Esophagus mucosa (tissue), 1 donor: ENCODE measurements at places on chromosomes 12 and 14.

GRCh38 chr14:105647784-105648608, 121.6 kb downstream of the TMEM121 start:
- ATAC-seq: peak; percentile 21

DNA sequence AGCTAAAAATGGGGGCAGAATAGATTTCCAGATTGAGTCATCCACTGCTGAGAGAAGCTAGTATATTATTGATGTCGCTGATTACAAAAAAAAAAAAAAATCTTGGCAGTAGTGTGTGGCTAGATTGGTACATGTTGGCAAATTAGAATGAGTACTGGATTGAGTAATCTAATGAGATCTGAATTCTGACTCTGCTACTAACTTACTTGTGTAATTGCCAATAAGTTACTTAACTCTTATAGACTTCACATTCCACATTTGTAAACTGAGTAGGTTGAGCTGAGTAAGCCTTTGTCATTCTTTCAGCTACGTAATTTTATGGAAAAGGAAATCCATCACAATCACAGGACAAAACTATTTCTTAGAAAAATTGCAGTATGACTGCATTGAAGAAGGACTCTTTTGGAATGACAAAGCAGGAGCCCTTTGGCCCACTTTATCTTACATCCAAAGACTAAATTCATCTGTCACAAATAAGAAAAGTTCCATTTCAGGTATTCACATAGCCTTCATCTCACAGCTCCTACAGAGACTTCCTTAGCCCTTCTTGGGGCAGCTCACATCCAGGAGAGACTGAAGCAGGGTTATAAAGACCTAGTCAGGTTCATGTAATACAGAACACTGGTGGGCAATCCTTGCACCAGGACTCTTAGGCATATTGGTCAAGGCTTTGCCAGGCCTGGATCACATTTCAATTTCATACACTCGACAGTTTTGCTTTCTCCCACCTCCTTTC, 197.3 kb upstream of the CPNE8 start:
- ATAC-seq: peak; percentile 67

DNA sequence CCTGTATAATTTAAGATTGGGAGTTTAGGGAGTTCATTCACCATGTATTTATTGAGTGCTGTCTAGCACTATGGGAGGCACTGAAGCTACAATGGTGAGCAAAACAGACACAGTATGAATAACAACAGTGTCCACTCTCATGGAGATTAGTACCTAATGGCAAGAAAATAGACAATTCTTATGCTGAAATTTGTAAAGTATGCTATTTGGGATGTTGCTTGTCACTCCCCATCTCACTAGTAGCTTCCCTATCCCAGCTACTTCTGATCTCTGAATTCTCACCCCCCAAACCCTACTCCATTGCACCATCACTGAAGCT, 4.0 kb downstream of the GDF11 start:
- ATAC-seq: no peak

DNA sequence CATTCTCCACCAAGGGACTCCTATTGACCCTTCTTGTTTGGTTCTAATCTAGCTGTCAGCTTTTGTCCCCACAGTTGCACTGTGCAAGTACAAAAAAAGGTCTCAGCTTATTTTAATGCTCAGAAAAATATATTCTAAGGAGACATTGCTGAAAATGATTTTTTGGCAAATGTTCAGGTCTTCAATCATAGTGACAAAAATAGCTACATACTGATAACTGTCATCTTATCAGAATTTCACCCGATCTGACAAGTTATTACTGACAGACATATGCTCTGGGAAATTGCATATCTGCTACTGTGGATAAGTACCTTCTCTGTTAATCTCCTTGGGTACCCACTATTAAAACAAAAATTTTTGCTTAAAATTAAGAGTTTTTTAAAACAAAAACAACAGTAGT, 263.6 kb downstream of the FLRT2 start:
- no peak for ATAC-seq

- no peak for ATAC-seq
Observed at GRCh38 chr12:117361347-117361751, at the start of gene NOS1. Gene NOS1 (minus strand): TSS chr12:117361626. CDS start chr12:117331069, 30,557 bp downstream.

- ATAC-seq: peak; percentile 80
Observed at GRCh38 chr14:89767861-89768268, 186.7 kb downstream of the EFCAB11 start.

GRCh38 chr12:58847901-58848600, 72.3 kb downstream of the LRIG3 start:
- ATAC-seq: peak; percentile 33

DNA sequence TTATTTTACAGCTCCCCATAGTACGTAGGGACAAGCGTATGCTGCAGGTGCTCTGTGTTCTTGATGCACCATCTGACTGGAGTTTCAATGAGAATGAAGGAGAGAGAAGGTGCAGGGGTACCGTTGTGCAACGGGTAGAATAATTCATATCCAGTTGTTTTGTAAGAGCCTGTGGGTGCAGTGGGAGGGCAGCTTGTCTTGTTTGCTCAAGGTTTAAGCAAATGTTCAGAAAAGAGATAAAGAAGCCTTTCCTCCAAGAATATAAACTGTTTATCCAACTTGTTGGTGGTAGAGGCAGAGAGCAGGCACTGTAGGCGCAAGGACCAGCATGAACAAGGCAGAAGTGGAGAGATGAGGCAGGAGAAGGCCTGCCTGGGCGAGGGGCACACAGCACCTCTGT, 64.2 kb downstream of the ADCK1 start:
- no peak for ATAC-seq

GRCh38 chr12:50185970-50186663, 18.9 kb upstream of the CERS5 start:
- no peak for ATAC-seq

DNA sequence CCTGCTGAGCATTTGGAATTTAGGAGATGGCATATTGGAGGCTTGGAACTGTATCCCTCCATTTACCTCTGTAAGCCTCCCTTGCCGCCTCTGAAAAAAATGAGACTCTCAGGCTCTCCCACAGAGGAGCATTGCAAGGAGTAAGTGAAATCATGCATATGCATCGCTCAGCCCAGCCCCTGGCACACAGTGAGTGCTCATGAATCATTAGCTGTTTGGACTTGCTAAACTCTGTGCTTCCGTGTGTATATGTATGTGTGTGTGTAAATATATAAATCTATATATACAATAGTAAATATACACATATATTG, 17.1 kb upstream of the TBX3 start:
- ATAC-seq: peak; percentile 73

GRCh38 chr14:101365329-101366158, 195.8 kb upstream of the DIO3 start:
- no peak for ATAC-seq

GRCh38 chr12:96177013-96177412, 17.2 kb upstream of the ELK3 start:
- ATAC-seq: peak; percentile 75

DNA sequence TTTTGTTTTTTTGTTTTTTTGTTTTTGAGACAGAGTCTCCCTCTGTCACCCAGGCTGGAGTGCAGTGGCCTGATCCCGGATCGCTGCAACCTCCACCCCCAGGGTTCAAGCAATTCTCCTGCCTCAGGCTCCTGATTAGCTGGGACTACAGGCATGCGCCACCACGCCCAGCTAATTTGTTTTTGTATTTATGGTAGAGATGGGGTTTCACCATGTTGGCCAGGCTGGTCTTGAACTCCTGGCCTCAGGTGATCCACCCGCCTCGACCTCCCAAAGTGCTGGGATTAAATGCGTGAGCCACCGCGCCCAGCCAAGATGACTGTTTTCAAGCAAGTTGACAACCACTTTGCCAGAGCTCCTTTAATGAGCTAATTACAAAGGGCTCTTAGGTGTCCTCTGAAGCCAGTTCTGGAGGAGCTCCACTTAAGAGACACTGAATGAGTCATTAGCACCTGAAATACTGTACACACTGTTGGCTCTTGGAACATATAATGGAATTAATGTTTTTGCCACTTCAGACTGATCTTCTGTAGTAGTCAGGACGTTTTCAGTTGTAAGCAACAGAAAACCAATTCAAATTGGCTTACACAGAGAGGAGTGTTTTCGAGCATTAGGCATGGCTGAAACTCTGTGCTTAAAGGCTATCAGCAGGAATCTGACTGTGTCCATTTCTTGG, 55.4 kb upstream of the MED13L start:
- peak; percentile 78 for ATAC-seq

GRCh38 chr12:109550281-109550680, 23.0 kb downstream of the MMAB start:
- no peak for ATAC-seq

DNA sequence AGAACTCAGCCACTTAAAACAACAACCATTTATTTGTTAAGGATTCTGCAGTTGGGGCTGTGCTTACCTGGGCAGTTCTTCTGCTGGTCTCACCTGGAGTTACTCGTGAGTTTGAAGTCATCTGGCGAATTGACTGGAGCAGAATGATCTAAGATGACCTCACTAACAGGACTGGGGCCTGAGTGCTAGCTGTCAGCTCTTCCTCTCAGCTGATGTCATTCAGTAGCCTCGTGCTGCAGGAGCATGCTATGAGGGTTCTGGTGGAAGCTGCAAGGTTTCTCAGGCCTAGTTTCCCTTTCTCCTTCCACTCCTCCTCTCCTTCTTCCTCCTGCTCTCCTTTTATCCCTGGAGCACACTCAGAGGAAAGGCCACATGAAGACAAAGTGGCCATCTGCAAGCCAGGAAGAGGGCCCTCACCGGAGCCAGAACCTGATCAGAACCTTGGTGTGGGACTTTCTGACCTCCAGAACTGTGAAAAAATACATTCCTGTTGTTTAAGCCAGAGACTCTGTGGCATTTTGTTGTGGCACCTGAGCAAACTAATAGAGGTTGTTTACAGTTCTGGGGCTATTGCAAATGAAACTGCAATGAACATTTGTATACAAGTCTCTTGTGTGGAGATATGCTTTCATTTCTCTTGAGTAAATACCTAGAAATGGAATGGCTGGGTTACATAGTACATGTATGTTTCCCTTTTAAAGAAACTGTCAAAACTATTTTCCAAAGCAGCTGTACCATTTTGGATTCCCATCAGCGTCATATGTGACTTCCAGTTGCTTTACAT, 21.9 kb upstream of the MAP3K9 start:
- no peak for ATAC-seq

GRCh38 chr12:19129486-19130223, at the start of gene PLEKHA5:
Gene PLEKHA5 (plus strand): TSS chr12:19129733. CDS start chr12:19129800, 67 bp downstream.
- peak; percentile 84 for ATAC-seq

GRCh38 chr12:116532986-116533342, 26.2 kb upstream of the MAP1LC3B2 start:
- no peak for ATAC-seq
